Psoas muscle (tissue), 8 donors: ENCODE measurements at places on chromosomes 6 and 20.

DNA sequence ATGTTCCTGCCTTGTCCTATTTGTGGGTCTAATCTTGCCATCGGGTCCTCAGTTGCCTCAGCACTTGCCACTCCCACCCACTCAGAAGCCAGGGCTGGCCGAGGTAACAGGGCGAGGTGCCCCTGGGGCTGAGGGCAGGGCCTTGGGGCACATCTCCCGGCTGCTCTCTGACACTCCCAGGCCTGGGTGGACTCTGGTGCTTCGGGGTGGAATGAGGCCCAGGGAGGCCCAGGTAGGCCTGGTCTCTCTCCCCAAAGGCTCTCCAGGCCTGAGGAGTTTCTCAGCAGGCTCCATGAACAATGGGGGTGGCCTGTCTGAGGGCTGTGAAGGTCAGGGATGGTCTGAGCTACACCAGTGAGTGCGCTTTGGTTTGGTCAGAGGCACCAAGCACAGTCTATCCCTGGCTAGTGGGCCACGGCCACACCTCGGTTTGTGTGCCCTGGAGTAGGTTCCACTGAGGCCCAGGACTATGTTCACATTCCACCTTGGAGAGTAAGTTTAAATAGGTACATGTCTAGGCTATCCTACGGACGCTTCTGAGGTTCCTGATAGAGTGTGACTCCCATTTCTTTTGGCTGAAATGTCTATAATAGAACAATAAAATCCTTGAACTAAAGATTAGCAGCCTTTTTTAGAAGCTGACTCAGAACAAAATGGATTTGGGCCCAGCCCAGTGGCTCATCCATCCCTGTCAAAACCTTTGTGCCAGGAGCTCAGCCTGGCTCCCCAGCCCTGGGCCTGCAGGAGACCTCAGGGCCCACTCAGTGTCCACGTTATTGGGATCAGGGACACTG, 78.8 kb downstream of the SLC24A3 start:
- DNase-seq: no peak

DNA sequence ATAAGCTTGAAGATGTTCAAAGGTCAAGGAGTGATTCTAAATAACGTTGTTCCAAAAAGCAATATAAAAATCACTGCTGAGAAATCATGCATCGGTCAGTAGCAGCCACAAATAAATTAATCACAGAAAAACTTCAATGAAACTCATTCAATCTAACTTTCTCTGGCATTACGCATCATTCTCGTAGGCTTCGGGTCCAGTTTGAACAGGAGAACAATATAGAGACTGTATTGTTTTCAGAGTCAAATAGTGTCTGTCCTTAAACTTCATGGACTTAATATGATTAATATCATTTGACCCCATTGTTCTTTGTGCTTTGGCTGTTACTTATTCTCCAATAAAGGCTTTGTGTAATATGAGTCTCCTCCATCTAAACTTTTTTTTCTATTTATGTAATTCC, 200.4 kb downstream of the C6orf118 start:
- DNase-seq: no peak

DNA sequence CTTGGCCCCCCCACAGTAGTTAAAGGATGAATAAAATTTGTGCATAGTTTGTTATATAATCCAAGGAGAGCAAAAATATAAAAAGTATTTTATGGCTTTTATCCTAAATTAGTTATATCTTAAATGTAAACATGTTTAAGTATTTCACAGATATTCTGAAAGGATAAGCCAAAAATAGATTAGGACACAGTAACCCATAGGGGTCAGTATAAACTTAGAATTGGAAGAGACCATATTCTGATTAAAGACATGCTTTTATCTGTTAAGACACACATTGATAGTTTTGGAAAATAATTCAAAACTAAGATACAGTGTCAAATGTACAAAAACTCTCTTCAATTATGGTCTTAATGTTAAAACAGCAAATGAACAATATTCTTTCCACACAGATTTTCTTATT, 4.5 kb upstream of the SERINC1 start:
- DNase-seq: no peak

DNA sequence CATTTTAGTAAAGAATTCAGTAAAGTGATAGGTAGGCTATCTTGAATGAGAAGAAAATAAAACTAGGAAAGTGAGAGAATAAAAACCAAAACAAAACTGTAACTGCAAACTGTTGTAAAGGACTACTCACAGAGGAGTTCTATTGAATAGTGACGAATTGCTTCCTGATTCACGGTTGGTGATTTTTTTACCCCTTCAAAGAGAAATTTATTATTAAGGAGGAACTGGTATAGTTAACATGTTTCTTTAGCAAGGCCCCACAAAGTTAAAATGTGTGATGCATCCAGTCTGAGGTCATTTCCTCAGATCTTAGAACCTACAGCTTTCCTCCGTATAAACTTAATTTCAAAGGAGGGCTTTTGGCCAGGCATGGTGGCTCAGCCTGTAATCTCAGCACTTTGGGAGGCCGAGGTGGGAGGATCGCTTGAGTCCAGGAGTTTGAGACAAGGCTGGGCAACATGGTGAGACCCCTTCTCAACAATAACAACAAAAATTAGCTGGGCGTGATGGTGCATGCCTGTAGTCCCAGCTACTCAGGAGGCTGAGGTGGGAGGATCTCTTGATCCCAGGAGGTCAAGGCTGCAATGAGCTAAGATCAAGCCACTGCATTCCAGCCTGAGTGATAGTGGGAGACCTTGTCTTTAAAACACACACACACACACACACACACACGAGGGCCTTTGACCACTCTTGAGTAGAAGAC, 8.3 kb downstream of the PRDM1 start:
- no peak for DNase-seq

- DNase-seq: no peak
Observed at GRCh38 chr20:62706857-62707256, 1.8 kb upstream of the NTSR1 start.

DNA sequence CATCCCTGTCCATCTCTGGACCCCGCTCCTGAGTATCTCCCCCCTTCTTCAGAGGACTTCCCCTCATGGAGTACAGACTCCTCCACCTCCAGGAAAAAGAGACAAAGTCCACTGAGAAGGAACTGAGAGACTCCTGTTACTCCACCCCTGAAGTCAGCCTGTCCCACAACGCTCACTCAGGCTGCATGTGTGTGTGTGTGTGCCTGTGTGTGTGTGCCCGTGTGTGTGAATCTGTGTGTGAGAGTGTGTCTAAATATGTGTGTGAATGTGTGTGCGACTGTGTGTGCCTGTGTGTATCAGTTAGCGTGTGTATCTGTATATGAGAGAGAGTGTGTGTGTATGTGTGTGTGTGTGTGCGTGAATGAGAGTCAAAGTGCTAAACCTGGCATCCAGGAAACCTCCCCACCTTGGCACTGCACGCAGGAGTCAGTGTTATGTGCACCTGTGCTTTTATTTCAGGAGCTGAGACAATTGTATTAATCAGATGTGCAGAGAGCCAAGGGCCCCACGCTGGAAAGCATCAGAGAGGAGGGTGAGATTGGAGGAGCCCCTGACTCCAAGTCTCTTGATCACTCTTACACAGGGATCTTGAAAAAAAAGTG, 39.0 kb downstream of the HLA-A start:
- DNase-seq: no peak

- no peak for DNase-seq
Observed at GRCh38 chr20:15333170-15333569, 995.8 kb upstream of the FLRT3 start.

DNA sequence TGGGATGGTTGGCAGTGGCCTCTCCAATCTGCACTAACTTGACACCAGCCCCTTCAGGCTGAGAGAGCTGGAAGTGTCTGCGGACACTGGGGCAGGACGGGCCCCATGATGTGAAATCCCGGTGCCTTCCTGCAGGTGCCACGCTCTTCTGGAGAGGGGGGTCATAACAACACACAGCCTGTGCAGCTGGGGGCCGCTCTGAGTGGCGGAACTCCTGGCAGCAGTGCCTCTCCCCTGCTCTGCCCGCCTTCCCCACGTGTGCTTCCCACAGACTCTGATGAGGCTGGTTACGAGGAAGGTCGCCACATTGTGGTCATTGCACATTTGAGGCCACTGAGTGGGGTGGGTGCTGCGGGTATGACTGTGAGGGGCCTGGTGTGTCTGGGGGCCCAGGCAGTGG, 145.2 kb downstream of the DTNBP1 start:
- DNase-seq: no peak

DNA sequence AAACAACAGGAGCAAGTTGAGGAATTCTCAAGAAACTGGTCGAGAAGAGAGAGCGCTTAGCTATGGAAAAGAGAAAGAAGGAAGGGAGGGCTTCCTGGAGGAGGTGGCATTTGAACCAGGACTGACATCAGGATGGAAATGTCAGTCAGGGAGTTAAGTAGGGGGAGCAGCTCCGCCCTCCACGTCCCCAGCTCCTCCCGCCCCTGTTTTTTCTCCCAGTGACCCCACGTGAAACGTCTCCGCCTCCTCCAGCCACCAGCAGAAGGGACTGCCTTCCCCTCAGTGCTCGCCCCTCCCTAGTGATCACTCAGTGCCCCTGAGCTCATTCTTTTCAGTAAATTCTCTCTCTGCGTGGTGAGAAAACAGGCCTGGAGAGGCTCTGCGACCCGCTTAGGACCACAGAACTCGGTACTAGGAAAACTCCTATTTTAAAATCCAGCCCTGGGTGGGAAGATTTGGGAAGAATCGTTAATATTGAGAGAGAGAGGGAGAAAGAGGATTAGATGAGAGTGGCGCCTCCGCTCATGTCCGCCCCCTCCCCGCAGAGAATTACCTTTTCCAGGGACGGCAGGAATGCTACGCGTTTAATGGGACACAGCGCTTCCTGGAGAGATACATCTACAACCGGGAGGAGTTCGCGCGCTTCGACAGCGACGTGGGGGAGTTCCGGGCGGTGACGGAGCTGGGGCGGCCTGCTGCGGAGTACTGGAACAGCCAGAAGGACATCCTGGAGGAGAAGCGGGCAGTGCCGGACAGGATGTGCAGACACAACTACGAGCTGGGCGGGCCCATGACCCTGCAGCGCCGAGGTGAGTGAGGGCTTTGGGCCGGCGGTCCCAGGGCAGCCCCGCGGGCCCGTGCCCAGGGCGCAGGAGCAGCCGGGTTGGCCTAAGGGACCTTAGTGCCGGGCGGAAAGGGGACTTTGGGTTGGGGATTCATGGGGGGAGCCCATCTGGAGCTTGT, 4.6 kb downstream of the HLA-DPB1 start:
- peak; percentile 77 for DNase-seq

DNA sequence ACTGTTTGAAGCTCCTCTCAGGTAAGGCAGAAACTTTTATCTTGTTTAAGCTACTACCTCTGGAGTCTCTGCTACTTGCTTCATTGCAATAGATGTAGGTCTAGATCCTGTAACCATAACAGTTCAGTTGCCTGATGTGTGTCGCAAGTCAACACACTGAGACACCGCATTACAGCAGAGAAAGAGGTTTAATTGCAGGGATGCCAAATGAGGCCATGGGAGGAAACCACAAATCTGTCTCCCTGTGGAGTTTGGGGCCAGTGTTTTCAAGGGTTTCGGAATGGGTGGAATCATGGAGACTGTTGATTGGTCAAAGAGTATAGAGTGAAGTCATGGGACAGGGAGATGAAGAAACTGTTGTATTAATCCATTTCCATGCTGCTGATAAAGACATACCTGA, 57.1 kb upstream of the RBM24 start:
- DNase-seq: no peak

DNA sequence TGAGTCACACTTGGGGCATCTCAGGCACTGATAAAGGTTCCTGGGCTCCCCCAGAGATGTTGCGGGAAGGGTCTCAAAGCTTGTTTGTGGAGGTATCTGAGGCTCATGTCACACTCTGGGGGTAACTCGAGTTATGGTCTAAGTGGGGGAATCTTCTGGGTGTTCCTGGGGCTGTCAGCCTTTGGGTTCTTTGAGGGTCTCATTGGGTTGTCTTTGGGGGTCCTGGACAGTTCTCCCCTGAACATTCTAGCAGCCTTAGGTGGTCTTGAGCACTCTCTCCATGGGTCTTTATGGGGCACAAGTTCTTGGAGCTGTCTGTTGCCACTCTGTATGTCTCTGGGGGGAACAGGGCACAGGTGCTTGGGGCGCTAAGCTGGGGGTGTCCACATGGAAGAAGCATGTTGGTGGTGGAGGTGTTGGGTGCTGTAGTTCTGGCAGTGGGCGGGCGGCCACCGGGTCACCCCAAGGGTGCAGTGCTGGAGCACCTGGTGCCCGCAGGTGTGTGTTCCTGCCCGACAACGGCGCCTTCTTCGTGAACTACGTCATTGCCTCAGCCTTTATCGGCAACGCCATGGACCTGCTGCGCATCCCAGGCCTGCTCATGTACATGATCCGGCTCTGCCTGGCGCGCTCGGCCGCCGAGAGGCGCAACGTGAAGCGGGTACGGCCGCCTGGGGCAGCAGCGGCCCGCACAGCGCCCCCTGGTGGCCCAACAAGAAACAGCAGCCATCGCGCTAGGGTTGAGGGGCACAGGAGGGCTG, 7.1 kb upstream of the CAPN11 start:
- peak; percentile 82 for DNase-seq
